ENCODE measurements at places on chromosomes 5 and 9. TPM values are rescaled to one million over a fixed set of nuclear protein-coding genes. Genes with fewer than 3 reads are reported as not detected.

Gene GBGT1
- 8.5 TPM for total RNA-seq

Gene PCDHGB3
- 0.10 TPM for total RNA-seq

- DNase-seq, result peak; percentile 93
Measured at GRCh38 chr5:115414406-115415142, 118.1 kb upstream of the CCDC112 start.

Gene KCTD16
- total RNA-seq, result 5.5 TPM

Gene RNF183
- total RNA-seq, result not detected

Gene MYMK
- total RNA-seq, result not detected

- no peak for DNase-seq
Measured at GRCh38 chr9:112084334-112084733, 90.8 kb downstream of the SUSD1 start.

Gene SOX30
- total RNA-seq, result 0.14 TPM

DNA sequence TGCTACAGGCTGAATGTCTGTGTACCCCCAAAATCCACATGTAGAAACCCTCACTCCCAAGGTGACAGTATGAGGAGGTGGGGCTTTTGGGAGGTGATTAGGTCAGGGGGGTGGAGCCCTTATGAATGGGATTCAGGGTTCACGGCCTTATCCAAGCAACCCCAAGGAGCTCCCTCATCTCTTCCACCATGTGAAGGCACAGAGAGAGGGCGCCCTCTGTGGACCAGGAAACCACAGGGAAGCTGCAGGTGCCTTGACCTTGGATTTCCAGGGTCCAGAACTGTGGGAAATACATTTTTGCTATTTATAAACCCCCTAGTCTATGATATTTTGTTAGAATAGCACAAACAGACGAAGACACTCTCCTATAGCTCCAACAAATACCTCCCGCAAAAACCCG is 53.6 kb upstream of the IRX2 start:
- DNase-seq, result no peak

DNA sequence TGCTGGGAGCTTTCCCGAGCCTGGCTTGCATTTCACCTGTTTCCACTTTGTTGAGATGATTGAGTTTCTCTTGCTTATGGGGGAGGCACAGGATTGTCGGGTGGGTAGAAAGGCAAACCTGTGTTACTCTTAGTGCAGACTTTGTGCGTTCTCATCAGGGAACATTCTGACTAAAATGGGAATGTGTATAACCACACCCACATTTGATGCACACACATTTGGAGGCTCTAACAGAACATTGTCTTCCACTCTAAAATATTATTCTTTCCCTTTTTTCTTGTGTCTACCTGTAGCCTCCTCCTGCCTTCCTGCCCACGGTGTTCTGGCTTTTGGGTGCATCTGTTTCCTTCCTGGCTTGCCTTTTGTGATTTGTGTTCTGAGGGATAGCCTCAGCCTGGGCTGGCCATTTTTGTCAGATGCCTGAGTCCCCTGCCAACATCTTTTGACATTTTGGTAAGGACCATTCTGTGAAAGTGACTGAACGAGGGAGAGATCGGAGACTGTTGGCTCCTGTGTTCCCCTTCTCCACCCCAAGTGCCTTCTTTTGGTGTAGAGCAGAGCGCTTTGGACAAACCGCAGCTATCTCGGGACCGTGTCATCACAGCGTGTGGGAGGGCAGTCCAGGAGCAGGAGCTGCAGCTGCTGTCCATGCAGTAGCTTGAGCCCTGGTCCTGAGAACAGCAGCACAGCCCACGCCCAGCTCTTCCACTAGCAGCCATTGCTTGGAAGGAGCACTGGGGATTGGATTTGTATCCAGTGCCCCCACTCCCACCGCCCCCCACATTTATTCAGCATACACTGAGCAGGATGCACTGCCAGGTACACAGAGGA is 101.4 kb downstream of the ARHGAP26 start:
- no peak for DNase-seq

Gene KIF20A
- 2.7 TPM for total RNA-seq

DNA sequence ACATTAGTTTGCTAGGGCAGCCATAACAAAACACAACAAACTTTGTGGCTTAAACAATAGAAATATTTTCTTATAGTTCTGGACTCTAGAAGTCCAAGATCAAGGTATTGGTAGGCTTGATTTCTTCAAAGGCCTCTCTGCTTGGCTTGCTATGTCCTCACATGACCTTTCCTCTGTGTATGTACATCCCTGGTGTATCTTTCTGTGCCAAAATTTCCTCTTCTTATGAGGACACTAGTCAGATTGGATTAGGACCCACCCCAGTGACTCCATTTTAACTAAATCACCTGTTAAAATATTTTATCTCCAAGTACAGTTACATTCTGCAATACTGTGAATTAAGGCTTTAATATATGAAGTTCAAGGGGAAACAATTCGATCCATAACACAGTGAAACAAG is 168.9 kb upstream of the CCNH start:
- DNase-seq, result no peak

- no peak for DNase-seq
Measured at GRCh38 chr9:135410831-135411473, 68.6 kb upstream of the PPP1R26 start.

- DNase-seq, result no peak
Measured at GRCh38 chr5:135031813-135032694, 2.0 kb downstream of the PITX1 start.

GRCh38 chr9:93174976-93175375 is 9.0 kb upstream of the WNK2 start:
- no peak for DNase-seq

DNA sequence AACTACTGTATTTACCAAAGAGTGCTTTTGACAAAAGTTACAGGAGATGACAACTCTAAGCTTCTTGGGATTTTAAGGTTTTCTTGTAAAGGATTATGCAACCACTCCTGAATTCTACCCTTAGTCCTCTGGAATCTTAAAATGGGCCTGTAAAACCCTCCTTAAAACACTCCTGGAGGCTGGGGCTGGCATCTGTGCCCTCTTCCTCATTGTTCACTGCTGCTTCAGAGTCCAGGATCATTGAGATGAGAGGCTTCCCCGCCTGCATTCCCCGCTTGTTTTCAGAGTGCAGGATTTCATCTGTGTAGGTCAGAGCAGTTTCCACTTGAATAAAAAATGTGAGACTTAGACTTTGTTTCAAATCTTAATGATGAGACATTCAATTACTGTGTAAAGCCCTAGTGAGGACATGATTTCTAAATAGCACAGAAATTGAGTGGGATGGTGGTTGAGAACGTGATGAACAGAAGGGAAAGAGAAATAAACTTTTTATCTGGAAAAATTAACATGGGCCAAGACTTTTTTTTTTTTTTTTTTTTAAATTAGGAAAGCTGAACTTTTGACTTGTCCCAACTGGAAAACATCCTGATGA is 40.4 kb downstream of the PCSK5 start:
- DNase-seq, result peak; percentile 22

Gene IL3
- total RNA-seq, result not detected

- DNase-seq, result no peak
Measured at GRCh38 chr9:125749287-125749935, 2.2 kb downstream of the PBX3 start.
